ENCODE measurements at places on chromosomes 16 and 17.

DNA sequence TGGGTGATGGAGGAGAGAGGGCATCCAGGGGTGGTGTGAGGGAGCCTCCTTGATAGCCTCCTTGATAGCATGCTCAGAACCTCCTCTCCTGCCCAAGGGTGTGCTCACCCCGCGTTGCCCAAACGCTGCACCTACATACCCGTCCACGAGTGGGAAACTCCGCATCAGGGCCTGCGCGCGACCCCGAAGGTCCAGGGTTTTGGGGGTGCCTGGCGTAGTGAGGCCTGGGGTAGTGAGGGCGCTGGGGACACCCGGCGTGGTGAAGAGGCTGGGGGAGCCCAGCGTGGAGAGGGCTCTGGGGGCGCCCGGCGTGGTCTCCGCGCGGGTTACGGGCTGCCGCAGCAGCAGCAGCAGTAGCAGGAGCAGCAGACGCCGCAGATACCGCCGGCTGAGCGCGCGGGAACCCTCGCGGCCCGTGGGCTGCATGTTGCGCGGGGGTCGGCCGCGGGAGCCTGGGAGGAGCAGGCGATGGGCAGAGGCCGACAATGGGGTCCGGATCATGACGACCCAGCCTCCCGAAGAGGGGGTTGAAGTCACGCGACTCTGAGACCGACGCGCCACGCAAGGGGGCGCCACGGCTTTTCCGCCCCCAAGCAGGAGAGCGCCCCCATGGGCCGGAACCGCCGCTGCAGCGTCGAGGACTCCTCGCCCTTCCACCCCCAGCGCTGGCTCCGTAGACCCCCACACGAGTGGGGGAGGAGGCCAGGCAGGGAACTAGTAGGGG lies at the start of gene DPEP3:
Gene DPEP3 (minus strand): TSS at position 545 of the 724 bp plus-strand sequence. CDS start 119 bp downstream, at position 426.
- no peak for DNase-seq

DNA sequence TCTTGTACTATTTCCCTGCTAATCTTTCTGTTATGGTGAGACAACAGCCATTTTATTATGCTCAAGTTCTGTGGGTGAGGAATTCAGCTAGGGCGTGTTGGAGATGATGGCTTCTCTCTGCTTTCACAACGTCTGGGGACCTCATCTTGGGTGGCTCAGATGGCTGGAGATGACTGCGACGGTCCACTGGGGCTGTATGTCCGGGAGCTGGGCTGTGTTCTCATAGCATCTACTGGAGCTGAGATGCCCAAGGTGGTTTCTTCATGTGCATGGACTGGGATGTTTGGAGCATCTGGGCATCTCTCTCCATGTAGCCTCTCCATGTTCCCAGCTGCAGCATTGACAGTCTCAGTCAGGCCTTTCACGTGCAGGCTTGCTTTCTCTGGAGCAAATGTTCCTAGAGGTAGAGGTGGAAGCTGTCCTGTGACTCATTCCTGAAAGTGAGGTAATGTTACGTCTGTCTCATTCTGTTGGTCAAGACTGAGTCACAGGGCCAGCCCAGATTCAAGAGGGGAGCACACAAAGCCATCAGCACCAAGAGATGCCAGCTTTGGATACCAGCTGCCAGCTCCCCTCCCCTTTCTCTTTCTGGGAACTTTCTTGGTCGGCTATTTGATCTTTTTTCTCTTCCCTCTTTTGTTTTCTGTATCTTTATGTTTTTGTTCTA lies 96.2 kb downstream of the RAP1GAP2 start:
- peak; percentile 92 for DNase-seq

- DNase-seq: peak; percentile 36
Measured at GRCh38 chr16:85302018-85302847, 190.0 kb upstream of the CIBAR2 start.

GRCh38 chr17:7425756-7426155 lies 340 bp downstream of the SPEM2 start:
- no peak for DNase-seq

GRCh38 chr17:4305224-4305623 lies 41.4 kb upstream of the ANKFY1 start:
- no peak for DNase-seq

GRCh38 chr16:29022196-29022595 lies 37.3 kb downstream of the LAT start:
- DNase-seq: no peak

- DNase-seq: no peak
Measured at GRCh38 chr16:86176462-86176861, 277.5 kb downstream of the IRF8 start.
